ENCODE measurements at places on chromosomes 13 and 19.

GRCh38 chr13:42239161-42239560 is 32.8 kb upstream of the AKAP11 start:
- no peak for DNase-seq

DNA sequence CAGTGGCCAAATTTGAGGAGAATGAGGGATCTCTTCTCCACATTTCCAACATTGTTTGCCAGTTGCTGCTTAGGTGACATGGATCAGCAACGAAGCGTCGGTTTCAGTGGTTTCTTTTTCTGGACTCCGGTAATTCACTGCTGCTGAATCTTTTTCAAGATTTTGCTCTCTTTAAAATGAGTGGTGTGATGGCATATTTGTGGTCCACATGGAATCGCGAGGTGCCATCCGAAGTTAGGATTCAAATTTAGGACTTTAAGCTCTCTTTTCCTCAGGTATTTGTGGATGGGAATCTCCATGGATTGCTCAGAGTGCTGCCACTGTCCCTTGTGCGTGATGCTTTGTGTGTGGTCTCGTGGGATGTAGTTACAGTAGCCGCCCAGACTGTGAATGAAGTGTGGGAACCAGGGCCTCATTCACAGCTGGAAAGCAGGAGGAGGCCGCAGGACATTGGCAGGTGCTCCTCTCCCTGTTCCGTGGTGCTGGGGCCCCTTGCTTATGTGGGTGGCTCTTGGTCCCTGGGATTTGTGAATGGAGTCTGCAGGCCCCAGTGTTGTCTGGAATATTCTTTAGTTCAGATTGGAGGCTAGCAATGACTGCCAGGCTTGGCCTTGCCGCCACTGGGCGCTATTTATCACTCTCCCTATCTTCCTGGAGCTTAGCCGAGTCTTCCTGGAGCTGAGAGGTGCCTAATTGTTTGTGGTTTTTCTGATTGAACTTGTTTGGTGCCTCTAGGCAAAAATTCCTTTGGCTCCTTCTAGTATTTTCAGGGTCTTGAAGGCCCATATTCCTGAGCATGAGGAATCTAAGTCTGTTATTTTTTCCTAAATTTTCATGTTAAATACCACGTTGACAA is 1.5 kb downstream of the ILF3 start:
- no peak for DNase-seq

- DNase-seq = peak; percentile 70
Measured at GRCh38 chr19:45443462-45444317, 20.0 kb upstream of the ERCC1 start.

- DNase-seq = no peak
Measured at GRCh38 chr13:39486758-39487157, 116.2 kb downstream of the LHFPL6 start.

- no peak for DNase-seq
Measured at GRCh38 chr19:46849610-46850009, 1.0 kb downstream of the AP2S1 start.

DNA sequence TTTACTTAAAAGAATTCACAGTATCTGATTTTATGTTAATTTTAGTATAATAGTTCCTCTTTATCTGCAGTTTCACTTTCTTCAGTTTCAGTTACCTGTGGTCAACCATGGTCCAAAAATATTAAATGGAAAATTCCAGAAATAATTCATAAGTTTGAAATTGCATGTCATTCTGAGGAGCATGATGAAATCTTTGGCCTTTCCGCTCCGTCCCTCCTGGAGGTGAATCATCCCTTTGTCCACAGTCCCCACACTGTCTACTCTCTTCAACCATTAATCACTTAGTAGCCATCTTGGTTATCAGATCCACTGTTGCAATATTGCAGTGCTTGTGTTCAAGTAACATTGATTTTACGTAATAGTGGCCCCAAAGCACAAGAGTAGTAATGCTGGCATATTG is 26.9 kb downstream of the SLITRK6 start:
- no peak for DNase-seq

DNA sequence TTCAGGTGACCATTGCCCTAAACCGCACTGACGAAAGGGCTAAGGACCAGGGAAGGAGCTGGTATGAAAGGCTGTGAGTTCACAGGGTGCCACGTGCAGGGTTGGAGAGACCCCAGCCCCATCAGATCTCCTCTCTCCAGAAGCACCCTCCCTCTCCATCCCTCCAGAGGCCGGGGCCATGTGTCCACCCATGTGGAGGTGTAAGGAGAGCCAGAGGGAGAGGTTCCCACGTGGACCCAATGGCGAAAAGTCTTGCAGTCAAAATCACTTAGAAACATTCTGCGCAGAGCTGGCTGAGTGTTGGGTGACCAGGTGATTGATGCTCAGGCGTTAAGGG is 168.3 kb downstream of the COL4A1 start:
- DNase-seq = no peak

DNA sequence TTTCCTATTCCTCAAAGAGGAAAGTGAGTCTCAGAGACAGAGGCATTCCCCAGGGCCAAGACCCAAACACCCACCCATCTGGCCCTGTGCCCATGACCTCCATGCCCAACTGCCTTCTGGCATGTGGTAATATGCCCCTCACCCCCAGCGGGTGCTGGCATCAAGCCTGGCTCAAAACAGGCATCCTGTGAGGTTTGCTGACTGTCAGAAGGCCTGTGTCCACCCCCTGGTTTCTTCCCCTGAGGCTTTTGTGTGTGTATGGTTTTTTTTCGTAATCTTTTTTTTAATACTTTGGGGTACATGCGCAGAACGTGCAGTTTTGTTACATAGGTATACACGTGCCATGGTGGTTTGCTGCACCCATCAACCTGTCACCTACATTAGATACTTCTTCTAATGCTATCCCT is 7.6 kb upstream of the KANK2 start:
- DNase-seq = no peak

- DNase-seq = no peak
Measured at GRCh38 chr13:50410921-50411746, 395.9 kb downstream of the KCNRG start.

DNA sequence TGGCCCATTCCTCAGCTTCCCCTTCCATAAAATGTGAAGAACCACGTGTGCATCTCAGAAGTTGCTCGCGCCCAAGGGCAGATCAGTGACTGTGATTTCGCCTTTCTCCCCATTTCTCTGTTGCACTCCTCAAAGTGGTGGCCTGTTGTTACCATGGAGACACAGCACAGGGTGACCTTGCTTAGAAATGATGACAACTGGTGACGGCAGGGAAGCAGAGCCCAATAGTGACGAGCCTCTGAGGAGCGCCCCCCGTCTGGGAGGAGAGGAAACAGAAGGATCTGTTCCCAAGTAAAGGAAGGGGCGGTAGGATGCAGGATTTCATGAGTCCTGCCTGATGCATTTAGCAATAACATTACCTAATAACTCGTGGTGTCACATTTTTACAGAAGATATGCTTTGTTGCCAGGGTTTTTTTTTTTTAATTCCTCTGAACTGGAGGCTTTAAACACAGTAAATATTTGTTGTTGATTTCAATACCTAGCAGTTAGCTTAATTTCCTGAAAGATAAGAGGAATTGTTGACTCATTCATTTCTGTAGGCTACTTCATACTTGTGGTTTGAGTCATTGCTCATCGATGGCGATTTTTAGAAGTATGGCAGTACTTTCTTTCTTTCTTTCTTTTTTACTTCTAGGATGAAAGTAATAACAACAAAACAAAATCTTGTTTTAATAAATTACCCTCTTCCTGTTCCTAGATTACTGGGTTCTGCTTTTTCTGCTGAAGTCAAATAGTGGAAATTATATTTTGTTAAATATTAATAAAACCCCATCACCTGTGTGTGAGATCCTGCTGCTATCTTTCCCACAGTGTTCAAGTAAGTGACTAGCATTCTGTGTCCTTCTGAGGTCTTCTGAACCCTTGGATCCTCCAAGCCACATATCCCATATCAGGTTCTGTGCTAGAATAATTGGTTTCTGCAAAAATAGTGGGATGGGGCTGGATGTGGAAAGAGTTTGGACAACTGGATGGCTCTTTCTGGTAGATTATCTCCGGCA is 36.0 kb downstream of the MBNL2 start:
- no peak for DNase-seq

DNA sequence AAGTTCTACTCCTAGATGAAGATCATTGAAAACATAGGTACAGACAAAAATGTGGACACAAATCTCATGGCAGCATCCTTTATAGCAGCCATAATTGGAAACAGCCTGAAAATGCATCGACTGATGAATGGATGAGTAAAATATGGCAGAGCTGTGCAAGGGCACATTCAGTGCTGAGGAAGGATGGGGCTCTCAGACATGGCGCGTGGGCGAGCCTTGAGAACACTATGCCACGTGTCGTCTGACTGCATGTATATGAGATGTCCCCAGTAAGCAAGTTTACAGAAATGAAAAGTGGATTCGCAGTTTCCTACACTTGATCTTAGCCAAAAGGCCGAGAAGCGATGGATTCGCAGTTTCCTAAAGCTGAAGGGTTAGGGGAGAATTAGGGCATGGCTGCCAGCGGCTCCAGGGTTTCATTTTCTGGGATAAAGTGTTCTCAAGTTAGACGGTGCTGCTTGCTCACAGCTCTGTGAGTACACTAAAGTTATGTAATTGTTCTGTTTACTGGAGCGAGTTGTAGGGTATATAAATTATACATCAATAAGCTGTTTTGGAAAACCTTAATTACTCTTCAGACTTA is 78.0 kb downstream of the RAB20 start:
- no peak for DNase-seq

DNA sequence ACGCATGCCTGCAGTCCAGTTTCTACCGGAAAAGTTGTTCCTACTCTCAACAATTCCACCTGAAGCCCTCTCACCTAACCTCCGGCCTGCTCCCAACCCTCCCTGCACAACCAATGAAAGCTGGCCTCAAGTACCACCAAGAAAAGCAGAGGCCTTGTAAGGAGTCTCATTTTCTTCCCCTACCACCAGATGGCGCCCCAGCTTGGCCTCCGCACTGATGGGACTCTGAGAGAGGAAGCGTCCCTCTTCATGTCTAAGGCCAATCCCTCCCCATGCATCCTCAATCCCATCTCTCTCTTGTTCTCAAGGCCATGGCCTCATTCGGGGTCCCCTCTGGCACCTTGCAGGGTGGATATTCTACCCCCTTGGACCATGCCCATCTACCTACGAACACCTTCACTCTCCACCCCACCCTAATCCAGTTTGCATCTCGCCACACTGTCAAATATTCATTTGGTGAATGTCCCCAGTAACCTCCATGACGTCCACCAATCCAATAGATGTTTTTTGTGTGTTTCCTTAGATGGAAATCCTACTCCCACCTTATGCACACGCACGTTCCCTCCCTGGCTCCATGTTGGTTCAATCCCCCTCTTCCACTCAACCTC is 412.8 kb downstream of the ZNF536 start:
- DNase-seq = no peak

- DNase-seq = peak; percentile 78
Measured at GRCh38 chr19:41734585-41734984, 20.7 kb upstream of the CEACAM6 start.

GRCh38 chr19:18165794-18166544 is 7.6 kb upstream of the IFI30 start:
- DNase-seq = no peak

GRCh38 chr13:104993708-104994107 is 1541.8 kb downstream of the EFNB2 start:
- DNase-seq = no peak

- no peak for DNase-seq
Measured at GRCh38 chr13:111943229-111943795, 123.6 kb upstream of the SOX1 start.

- DNase-seq = no peak
Measured at GRCh38 chr19:54062643-54063042, 1.1 kb downstream of the VSTM1 start.

DNA sequence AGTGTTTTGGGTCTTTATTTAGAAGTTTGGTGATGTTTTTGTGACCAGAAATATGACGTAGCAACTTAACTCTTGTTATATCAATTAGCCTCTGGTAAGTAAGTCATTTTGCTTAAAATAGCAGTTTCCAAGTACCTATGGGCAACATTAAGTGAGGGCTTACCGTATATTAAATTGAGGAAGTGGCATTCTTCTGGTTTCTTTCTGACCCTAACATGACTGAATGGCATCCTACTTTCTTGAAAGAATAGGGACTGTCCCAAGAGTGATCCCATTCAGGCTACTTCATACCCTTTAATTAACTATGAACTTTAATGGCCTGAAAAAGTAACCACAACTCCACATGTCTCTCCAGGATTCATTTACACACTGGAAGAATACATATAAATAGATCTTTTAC is 106.6 kb downstream of the MZT1 start:
- DNase-seq = no peak

DNA sequence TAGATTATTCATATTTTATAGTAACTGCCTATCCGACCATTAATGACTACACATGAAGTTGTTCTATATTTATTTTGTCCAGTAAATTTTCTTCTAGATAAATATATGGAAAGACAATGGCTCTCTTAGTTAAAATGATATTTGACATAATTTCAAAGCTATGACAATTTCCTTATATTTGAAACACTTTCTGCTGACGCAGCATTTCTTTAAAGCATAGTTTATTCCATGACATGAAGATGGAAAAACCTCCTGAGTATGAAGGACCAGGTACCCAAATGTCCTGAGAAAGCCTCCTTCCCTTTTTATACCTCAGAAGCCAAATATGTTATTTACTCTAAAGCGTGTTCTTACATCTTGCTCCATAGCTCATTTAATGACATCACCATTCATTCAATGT is 831.6 kb downstream of the EFNB2 start:
- no peak for DNase-seq

- DNase-seq = no peak
Measured at GRCh38 chr19:6259312-6259861, 20.4 kb downstream of the MLLT1 start.

DNA sequence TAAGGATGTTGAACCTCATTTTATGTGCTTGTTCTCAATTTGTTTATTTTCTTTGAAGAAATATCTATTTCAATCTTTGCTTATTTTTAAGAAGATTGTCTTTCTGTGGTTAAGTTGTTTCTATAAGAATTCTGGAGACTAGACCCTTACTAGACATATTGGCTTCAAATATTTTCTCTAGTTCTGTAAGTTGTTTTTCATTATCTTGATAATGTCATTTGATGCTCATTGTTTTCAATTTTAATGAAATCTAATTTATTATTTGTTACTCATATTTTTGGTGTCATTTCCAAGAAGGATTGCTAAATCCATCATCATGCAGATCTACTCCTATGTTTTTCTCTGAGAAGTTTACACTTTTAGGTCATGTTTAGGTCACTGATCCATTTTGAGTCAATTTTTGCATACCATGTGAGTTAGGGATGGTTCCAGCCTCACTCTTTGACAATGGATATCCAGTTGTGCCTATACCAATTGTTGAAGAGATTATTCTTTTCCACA is 874.8 kb upstream of the SLITRK6 start:
- no peak for DNase-seq

All from NCI-H1436 treated with DMSO at 0.1 percent for 48 hours (cell line).